Fibroblast of skin of left biceps (primary cell): ENCODE measurements at places on chromosomes 11 and 22.

GRCh38 chr11:91798240-91798639, 426.4 kb upstream of the FAT3 start:
- no peak for DNase-seq

GRCh38 chr11:94557421-94557820, 9.7 kb upstream of the PIWIL4 start:
- no peak for DNase-seq

- no peak for DNase-seq
Measured at GRCh38 chr11:91805293-91805692, 419.3 kb upstream of the FAT3 start.

DNA sequence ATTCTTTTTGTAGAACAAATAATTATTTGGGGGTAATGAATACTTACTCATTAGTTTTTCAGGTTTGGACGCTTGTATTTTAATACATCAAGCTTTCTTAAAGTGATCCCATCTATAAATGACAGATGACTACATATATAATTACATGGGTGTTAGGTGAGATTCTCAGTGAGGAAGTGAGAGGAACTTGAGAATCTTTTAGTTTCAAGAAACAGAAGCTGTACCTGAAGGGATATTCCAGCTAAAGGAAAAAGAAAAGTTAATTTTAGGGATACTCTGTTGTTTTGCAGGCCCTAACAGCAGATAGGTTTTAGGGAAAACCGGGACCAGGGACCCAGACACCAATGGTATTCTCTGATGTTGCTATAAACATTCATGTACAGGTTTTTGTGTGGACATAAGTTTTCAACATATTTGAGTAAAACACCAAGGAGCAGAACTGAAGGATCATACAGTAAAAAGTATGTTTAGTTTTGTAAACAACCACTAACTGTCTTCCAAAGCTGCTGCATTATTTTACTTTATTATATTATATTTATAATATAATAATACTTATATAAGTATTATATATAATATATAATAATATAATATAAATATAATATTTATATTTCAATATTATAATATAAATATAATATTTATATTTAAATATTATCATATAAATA, 24.1 kb upstream of the PHOX2A start:
- no peak for DNase-seq

- DNase-seq, result no peak
Measured at GRCh38 chr22:22666307-22667091, 22.1 kb downstream of the GGTLC2 start.

DNA sequence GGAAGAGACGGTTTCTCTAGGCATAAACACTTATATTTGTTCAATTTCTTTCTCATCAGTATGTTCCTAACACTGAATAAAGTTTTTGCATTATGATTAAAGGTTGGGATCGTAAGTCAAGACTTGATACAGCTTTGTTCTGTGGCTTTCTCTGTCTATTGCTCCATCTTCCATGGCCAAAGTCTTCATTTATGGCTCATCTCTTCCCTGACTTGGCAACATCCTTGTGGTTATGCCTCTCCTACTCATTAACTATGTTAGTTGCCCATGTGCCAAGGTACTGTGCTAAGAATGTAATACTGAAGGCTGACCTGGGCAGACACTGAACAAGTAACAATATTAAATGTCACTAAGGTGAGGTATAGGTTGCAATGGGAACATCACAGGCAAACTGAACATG, 1.6 kb upstream of the ACCSL start:
- DNase-seq, result no peak

- no peak for DNase-seq
Measured at GRCh38 chr22:44002997-44003396, 21.1 kb upstream of the PARVB start.

- no peak for DNase-seq
Measured at GRCh38 chr22:29195118-29195963, 10.4 kb upstream of the EMID1 start.

GRCh38 chr11:92886243-92886905, 83.1 kb upstream of the MTNR1B start:
- DNase-seq, result peak; percentile 30

- no peak for DNase-seq
Measured at GRCh38 chr11:102552447-102553194, 22.1 kb upstream of the MMP7 start.

- no peak for DNase-seq
Measured at GRCh38 chr11:44608991-44609782, 43.7 kb downstream of the CD82 start.

DNA sequence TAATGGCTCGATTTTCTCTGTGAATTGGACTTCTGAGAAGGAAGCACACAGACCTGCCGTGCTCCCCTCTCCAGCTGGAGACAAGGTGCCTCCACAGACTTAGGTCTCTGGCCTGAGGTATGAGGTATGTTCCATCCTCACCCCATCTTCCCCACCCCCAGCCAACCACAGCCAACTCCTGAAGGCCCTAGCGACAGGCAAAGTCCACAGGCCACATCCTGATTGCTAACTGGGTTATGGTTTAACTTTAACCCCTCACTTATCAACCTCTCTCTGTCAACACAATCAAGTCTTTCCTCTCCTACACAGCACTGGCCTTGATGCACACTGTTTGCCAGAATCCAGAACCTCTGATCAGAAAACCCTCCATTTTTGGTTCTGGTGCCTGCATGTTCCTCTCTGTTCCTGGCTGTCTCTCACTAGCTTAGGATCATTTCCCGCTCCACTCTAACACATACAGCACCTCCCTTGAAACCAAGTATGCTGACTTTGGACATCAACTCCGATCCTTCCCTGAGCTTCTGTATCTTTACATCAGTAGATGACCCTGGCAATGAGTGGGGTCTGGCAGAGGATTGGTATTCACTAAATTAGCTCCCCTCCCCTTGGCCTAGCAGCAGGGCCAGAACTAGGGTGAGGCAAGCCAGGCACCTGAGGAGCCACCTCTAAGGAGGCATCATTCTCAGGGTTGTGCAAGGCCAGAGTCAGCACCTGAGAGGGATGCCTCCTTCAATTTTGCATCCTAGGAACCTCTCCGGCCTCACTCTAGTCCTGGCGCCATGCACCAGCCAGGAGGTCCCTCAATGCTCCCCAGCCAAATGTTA, 22.0 kb downstream of the JAML start:
- DNase-seq, result no peak

DNA sequence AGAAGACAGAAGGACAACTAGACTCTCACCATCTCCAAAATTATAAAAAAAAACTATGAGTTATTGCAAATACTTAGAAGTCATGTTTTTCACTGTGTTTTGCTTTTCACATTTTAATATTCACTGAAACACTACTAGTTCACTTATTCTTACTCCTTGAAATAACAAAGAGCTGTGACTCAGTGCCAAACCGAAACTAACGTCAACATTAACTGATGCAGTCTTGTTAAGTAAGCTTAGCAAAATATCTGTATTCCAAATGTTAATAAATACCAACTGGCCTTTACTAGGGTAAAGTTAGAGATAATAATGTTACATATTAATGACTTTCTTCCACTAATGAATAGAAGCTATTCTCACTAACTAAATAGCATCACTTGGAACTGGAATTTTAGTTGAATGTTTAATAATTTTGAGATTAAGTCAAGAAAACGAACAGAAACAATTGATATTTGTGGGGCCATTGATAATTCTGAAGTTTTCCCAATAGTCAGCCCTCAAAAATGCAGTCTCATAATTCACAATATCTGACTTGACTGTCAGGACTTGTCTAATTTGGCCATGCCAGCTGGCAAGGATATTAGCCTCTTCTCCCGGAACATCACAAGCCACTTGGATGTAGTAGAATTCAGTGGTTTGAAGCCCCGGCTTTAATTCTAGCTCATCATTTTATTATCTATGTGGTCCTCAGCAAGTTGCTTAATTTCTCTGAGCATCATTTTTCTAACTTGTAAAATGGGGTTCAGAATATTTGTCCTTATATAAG, 230.1 kb upstream of the DDI1 start:
- DNase-seq, result peak; percentile 51

- DNase-seq, result no peak
Measured at GRCh38 chr11:43282607-43283440, 29.0 kb upstream of the API5 start.

DNA sequence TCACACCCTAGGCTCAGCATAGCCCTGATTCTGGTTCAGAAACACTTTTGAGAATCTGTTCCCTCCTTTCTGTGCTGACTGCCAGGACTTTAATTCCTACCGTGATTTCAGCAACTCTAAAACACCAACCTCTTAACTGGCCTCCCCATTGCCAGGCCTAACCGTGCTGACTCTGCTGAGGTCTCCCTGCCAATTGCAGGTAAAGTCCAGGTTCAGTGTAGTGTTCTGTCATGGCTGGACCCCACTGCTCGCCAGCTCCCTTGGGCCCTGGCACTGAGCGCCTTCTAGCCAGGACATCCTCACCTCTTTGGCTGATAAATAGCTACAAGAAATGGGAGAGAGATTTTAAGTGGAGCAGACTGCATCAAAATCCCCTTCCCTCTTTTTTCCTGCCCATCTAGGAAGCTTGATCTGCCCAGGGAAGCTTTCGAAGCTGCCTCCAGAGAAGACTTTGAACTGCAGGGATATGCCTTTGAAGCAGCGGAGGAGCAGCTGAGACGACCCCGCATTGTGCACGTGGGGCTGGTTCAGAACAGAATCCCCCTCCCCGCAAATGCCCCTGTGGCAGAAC, 4.7 kb downstream of the UPB1 start:
- DNase-seq, result no peak

DNA sequence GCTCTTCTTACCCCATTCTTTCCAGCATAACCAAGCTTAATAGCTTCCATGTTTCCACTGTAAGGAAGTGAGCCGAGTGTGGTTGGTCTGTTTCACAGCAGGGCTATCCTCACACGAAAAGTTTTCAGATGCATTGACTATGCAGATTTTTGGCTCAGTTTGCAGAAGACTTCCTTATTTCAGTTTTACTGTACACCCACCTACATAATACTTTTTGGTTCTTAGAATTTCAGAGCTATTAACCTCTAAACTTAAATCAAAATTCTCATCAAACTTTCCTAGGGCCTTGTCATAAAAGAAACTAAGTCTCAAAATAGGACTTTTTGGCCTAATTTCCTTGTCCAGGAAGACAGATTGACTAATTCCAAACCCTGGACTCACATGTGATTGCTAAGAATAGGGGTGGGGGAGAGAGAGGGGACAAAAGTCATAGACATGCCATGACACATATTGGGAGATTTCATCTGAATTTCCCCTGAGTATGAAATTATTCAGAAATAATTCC, 7.3 kb upstream of the EHF start:
- no peak for DNase-seq

GRCh38 chr11:35907648-35908431, 36.0 kb upstream of the LDLRAD3 start:
- DNase-seq, result no peak

DNA sequence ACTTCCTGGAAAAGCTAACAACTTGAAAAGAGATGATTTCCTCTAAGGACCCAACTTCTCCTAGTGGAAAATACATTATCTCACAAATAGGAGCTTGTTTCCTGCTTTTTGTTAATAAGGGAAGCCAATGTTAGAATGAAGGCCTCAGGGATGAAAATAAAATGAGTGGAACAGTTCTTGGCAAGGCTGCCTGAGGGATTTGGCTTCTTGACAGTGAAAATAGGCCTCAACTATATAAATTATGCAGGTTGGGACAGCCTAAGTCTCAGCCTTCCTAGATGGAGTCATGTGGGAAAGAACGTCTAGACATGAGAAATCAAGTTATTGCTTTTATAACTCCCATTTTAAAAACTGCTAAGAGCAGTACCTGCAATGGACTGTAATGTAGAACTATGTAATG, 92.8 kb upstream of the FIBIN start:
- DNase-seq, result peak; percentile 17

GRCh38 chr11:12007769-12008737, at the start of gene DKK3:
DKK3 (minus strand) TSS chr11:12008626; CDS start chr11:12008582, 44 bp downstream.
- DNase-seq, result no peak

GRCh38 chr11:56906683-56907148, 82.0 kb upstream of the OR5AK2 start:
- no peak for DNase-seq

GRCh38 chr11:78657968-78658839, 83.5 kb upstream of the NARS2 start:
- no peak for DNase-seq

- DNase-seq, result no peak
Measured at GRCh38 chr11:112769584-112769983, 191.6 kb upstream of the NCAM1 start.

GRCh38 chr22:37303821-37304274, 21.5 kb downstream of the CYTH4 start:
- DNase-seq, result peak; percentile 38

- DNase-seq, result no peak
Measured at GRCh38 chr22:37442537-37442936, 15.3 kb upstream of the ELFN2 start.

DNA sequence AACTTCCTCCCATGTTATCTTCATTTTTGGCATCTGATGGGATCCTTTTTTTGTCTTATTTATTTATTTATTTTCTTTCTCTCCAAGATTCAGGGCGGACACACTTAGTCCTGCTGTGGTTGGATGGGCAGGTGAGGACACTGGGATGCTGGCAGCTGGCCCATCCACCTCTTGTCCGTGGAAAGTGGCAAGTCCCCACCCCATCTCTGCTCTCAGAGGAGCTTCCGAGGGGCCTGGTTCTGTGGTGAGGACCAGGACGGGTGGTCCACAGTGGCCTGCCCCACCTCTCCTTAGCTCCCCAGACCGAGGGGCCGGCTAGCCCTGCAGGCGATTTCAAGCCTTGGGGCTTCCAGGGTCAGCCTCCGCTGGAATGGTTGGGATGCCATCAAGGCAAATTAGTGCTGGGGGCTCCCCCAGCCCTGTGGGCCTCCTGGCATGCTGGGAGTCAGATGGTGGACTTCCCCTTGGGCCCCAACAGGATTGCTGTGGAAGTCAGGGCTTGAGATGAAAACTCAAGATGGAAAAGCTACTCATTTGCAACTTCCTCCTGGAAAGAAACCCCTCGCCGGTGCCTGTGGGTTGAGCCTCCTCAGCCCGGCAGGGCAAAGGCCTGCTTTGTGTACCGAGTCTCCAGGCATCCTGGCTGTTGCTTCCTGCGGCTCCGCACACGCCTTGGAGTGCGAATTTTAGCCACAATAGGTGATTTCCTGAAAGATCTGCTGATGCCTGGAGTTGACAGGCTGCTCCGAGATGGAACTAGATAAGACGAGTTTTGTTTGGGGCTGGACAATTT, 31.2 kb upstream of the LINC01488 start:
- no peak for DNase-seq

GRCh38 chr11:115164774-115165173, 339.4 kb downstream of the CADM1 start:
- DNase-seq, result no peak

- DNase-seq, result no peak
Measured at GRCh38 chr11:66477263-66478201, 2.7 kb upstream of the DPP3 start.

- DNase-seq, result no peak
Measured at GRCh38 chr11:66008468-66009101, 3.2 kb upstream of the CST6 start.
